ENCODE measurements at places on chromosomes 5 and 9.

GRCh38 chr5:126972062-126972895 is 58.1 kb downstream of the MARCHF3 start:
- no peak for DNase-seq

DNA sequence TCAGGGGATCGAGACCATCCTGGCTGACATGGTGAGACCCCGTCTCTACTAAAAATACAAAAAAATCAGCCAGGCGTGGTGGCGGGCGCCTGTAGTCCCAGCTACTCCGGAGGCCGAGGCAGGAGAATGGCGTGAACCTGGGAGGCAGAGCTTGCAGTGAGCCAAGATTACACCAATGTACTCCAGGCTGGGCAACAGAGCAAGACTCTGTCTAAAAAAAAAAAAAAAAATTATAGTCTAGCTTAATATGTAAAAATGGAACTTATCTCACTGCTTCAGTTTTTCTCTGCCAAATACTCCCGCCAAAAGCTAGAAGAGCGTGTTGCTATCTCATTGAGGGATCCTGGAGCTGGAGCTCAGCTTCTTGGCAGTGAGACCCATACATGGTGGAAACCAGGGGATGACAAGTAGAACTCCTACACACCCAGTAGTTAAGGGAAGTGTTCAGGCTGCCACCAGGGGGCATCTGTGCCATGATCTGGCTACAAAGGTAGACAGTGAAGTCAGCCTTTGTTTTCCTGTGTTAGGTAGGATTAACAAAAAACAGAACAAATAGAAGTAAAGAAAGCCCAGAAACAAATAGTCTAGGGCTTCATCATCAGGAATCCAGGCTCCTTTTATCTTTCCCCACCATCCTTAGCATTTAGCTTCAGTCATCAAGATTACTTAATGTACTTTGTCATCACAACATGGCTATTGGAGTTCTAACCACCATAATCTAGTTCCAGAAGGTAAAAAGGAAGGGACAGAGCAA is 33.6 kb upstream of the GLIPR2 start:
- peak; percentile 50 for DNase-seq

DNA sequence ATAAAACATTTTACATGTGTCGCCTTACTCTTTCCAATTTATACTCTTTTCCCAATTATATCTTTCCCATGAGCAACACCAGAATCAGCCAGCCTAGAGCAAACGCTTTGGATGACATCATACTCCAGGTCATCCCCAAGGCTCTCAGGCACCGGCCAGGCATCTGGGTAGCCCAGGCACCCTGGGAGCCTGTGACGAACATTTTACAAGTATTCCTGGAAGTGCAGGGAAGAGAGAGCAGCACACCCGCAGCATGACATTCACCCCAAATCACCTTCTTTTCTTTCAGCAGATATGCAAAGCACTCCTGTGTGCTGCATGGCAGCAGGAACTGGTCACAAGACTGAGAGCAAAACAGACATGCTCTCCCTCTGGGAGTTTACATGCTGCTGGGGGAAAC is 75.7 kb upstream of the SMIM23 start:
- DNase-seq: no peak

DNA sequence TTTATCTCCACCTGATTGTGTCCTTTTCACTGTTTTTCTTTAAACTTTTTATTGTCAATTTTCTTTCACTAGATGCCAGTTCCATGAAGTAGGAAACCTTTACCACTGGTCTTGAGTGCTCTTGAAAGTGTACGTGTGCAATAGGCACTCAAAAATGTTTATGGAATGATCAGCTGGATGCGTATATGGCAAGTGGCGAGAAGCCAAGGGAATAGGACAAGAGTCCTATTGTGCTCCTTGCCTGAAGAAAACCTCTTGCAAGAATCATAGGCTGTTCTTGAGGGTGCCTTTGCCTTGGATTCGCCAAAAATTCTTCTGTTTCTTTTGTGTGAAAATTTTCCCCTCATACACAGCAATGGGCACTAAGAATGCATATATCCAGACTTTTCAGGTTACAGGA is 97.7 kb downstream of the GHR start:
- no peak for DNase-seq

GRCh38 chr9:119961774-119962424 is 592.7 kb upstream of the BRINP1 start:
- peak; percentile 33 for DNase-seq

Data from foreskin fibroblast (primary cell).